Non-pigmented ciliary epithelial cell (primary cell): ENCODE measurements at places on chromosomes 1 and 21.
A peak's percentile ranks its signal among the peaks of the same experiment; 100 is the strongest.

DNA sequence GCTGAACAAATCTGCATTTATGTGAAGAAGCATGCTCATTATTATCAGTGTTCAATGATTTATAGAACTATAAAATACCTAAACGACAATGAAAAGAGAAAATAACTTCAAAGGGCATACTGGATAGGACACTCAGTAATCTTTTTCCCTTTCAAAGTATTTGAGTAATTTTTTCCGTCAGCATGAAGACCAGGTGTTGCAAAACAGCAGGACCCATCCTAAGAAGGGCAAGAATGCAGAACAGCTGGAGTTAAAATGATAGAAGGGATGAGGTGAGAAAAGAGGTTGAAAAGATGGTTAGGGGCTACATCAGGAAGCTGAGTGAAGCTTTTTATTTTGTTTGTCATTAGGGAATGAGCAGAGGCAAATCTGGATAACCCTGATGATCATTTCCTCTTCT, 7.1 kb upstream of the RGS18 start:
- no peak for DNase-seq

DNA sequence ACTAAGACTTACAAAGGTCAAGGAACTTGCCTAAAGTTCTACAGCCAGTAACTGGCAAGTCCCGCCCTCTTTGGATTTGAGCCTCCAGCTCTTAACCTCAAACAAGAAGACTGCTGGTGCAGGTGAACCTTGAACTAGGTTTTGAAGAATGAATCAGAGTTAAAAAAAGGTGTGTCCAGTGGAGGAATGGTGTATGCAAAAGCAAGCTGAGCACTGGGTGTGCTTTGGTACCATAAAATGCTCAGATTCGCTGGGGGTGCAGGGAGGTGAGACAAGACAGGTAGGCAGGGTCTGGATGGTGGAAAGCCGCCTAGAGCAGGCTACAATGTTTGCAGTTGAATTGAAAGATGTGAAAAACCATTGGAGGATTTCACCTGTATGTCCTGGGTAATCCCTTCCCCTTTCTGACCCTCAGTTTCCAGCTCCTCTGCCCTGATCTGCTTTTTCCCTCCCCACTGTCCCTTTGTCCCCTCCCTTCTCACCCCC, 39.8 kb downstream of the FOXD2 start:
- DNase-seq: no peak

DNA sequence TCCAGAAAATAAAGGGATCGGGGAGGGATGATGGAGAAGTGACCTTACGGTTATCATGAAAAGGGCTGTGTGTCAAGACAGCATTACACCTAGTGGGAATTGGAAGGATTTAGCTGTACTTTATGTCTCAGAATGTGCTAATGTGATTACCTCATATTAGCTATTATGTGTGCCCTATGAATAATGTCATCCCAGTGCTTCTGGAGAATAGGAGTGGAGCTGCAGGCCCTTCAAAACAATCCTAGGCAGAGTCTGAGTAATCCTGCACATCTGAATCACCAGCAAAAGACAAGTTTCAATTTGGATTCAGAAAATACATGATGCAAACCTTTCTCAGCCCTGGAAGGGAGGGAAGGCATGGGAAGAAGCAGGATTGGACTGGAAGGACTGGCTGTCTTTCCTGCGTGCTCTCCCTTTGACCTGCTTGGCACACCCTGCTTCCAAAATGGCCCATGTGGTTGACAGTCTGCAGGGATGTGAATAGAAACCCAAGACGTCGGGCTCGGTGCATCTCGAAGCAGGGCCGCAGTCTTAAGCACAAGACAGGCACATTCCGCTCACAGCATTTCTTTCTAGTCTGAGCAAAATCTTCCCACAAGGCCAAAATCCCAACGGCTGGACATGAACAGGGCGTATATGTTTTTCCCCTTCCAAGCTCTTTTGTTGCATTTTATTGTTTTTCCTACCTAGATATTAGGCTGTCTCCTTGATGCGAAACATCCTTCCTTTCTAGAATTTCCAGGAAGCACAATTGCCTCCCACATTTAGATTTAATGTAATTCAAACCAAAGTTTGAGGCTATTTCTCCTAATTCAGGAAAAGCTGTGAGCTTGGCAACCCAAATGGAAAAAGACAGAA, 54.3 kb upstream of the TARBP1 start:
- DNase-seq: peak; percentile 91

DNA sequence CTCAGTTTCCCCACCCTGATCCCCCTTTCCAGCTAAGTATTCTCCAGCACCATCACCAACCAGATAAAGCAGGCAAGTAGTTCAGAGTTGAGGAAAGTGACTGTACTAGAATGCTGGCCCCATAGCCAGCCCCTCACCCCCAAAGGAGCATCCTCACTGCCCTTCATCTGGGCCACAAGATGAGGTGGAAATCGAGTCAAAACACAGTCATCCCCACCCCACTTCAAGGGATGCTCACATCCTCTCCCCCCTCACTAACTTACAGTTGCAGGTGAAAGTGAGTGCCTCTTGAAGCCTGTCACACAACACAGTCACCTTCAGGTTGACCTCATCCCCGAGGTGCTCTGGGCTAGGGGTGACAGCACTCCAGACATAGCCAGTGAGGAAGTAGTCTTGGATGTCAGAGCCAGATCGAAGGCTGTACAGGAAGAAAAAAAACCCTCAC, 30.4 kb downstream of the PIK3C2B start:
- DNase-seq: no peak

GRCh38 chr1:91511386-91511785, 10.7 kb downstream of the CDC7 start:
- DNase-seq: peak; percentile 23

DNA sequence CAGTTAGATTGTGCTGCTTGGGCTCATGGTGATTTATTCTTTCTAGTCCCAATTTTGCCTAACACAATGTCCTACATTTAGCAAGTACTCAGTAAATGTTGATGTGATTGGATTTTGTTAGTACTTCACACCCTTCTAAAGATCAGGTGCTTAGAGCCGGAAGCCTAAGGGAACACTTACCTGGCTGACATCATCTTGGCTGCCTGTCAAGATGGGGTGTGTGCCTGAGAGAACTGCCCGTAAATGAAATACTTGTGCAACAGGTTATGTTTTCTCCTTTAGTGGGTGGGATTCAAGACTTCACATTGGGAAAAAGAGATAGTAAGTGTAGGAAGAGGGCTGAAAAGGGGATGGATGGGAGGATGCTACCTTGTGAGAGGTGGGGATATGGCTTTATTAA, 75.5 kb upstream of the MACF1 start:
- no peak for DNase-seq

DNA sequence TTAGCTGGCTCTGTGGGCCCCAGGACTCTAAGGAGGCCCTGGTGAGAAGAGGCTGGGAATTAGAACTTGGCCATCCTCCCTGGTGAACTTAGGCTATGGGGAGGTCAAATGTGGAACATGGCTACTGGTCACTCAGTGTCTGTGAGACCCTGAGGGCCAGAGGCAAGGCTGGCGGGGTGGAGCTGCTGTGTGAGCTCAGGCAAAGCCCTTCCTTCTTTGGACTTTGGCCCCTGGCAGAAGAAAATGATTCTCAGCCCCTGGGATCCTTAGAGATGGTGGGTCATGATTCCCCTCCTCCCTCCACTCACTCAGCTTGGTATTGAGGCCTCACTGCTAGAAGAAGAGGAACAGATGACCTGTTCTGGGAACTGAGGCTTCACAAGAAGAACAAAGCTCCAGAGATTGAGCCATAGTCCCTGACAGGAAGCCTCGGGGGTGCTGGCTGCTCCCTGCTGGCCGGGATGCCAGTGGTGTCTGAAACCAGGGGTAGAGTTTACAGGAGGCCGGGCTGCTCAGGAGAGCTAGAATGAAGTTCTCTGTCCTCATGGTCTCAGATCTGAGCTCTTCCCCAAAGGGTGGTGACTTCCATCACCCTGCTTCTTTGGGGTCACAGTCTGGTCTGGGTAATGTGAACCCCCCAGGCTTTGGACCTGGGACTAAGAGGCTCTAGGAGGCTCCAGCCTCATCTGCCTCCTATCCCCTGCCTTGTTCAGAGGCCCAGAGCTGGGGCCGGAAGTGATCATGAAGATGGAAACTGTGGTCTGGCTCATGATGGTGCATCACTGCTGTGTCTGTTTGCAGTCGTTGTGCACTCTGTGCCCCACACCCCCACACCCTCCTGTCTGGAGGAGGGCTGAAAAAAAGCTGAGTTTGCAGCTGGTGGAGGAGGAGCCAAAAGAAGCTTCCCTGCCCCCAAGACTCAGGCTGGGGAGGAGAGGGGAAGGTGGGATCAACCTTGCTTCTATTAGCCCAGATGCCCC, 905 bp downstream of the BTBD19 start:
- DNase-seq: peak; percentile 59

DNA sequence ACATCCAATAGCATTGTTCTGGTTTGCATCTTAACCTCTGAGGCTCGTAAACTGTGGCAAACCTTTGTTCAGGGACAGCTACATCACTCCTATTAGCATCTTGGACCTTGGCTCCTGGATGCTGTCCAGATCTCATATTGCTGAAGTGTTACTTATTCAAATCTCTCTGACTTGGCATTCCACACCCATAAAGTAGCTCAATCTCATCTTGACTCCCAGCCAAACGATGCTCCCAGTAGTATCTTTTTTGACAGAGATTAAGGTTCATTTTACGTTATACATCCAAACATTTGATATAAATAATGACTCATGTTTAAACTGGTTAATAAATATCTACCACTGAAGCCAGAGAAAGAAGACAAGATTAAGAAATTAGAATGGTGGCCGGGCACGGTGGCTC, 4.4 kb upstream of the FLVCR1 start:
- DNase-seq: no peak

GRCh38 chr1:246258250-246258649, 248.8 kb downstream of the SMYD3 start:
- DNase-seq: no peak

DNA sequence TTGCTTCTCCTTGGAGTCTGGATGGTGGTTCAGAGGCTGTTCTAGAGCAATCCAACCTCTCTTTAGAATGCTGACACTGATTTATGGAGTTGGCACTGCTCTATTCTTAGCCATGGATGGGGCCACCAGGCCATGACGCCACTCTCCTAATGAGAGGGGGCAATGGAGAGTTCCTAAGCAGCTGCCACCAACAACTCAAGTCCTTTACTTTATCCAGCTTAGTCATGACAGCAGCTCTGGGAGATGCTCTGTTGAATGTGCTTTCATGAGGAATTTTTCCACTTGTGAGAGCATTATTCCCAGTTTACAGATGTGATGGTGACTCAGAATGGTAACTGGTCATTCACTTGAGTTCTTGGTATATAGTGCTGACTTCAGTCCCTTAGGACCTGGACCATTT, 366.3 kb downstream of the HHAT start:
- DNase-seq: no peak

- DNase-seq: no peak
These were observed 32.4 kb downstream of the SLAMF1 start for GRCh38 chr1:160614410-160614809.

DNA sequence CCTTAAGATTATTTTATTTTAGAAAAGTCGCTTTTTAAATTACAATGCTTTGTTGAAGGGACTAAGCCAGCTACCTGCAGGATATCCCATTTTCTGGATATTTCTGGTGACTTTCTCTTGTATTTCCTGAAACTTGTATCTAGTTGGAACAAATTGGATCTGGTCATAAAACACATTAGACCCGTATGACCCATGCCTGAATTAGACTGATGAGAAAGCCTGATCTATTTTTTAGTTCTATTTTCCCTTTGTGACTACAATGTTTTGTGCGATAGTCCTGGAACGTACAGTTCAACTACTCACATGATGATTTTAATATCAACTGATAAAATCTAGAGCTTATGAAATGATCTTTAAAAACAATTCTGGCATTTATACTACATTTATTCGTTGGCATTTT, 151.8 kb downstream of the RHOU start:
- DNase-seq: no peak
